Renal pelvis (tissue), 12 donors: ENCODE measurements at places on chromosomes 7 and 10. TPM values are rescaled to one million over a fixed set of nuclear protein-coding genes. Genes with fewer than 3 reads are reported as not detected.
A peak's percentile ranks its signal among the peaks of the same experiment; 100 is the strongest.

DNA sequence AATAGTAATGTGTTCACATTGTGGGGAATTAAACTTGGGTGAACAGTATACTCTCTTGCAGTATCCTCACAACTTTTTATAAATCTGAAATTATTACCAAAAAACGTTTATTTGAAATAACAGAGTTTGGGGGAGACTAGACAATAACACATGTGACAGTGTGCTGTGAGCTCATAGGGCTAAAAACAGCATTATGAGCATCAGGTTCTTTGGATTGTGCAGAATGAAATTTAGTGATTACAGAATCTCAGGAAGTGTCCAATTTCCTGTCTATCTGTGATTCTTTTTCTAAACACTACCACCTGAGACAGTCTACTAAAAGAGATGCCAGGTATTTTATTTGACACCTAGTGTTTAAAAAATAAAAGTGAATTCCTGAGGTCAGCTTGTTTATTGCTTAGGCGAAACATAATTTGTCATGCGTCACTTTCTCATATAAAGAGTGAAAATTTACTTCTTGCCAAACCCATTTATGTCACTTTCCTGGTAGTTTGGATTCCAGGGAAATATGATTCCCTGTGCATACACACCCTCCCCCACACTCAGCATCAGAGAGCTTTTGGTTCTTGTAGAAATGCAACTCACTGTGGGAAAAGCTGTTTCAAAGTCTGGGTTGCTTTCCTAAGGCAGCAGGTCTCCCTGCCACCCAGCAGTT, 71.2 kb downstream of the AOAH start:
- DNase-seq, result no peak

DNA sequence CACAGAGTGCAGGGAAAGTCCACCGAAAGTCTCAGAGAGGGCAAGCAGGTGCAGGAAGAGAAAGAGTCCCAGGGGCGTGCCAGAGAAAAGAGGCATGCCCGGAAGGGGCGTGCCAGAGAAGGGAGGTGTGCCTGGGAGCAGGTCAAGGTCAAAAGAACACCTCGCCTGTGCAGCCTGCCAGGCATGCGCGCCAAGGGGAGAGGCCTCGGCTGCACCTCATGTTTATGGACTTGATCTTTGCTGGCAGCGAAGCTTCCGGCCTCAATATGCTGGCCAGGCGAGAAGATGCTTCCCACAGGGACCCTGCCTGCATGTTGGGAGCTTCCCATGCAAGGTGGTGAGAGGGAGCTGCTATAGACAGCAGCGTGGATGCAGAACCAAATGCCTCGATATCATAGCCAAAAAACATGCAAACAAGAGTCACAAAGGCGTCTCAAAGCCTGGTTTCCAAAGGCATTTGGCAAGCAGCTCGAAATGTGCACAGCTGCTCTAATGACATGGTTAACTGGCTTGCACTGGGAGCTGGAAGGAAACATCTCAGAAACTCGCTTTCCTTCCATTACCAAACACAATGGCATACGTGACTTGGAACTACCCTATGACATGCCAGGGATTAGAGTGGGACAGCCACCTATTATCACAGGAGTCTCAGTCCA, 192.5 kb upstream of the PPP2R2D start:
- no peak for DNase-seq

DNA sequence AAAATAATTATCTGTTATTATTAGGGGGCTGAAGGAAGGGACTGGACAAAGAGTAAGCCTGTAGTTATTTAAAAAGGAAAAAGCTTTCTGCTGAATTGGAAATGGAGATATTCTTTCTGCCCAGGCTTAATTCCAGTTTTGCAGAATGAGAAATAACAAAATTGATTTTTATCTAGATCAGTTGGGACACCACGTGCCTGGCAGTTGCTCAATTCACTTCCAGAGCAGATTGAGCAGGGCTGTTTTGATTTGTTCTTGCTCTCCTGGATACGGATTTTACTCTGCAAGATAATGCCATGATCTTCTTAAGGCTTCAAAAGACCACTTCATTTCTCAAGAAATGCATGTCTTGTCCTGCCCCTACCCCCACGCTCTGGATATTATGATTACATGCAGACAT, 524.3 kb downstream of the TCERG1L start:
- no peak for DNase-seq

The TMEM196 gene
- polyA plus RNA-seq, result not detected

- DNase-seq, result no peak
Observed at GRCh38 chr10:67775279-67775678, 62.7 kb downstream of the DNAJC12 start.

- no peak for DNase-seq
Observed at GRCh38 chr10:75887992-75888680, 456.7 kb downstream of the LRMDA start.

The TMEM176A gene
- 96.2 TPM for polyA plus RNA-seq

The SFTPA1 gene
- polyA plus RNA-seq, result 0.04 TPM

The ADCY1 gene
- 3.6 TPM for polyA plus RNA-seq

DNA sequence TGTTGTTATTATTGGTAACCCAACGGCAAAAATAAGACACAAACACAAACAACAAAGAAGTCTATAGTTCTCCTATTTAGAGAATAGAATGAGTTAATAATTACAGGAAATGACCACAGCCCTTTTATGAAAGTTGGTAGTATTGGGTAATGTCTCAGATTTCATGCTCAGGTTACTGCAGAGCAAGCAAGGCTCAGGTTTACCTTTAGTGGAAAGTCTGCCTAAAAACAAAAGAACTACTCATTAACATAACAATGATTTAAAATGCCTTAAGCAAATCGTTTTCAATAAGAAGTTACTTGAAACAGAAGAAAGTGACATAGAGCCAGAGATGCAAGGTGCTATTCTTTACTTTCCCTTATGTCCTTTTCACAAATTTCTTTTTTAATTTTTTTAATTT, 441.2 kb downstream of the PLXDC2 start:
- no peak for DNase-seq

The FAM131B gene
- 2.3 TPM for polyA plus RNA-seq

GRCh38 chr10:133324857-133325260, 11.8 kb downstream of the CALY start:
- no peak for DNase-seq

GRCh38 chr7:96598421-96598820, 111.2 kb downstream of the SEM1 start:
- no peak for DNase-seq

GRCh38 chr10:99235658-99236626, at the start of gene HPSE2:
Gene HPSE2 (minus strand): TSS chr10:99235852.
- no peak for DNase-seq

- peak; percentile 21 for DNase-seq
Observed at GRCh38 chr7:141785706-141786552, 4.1 kb upstream of the TAS2R5 start.

DNA sequence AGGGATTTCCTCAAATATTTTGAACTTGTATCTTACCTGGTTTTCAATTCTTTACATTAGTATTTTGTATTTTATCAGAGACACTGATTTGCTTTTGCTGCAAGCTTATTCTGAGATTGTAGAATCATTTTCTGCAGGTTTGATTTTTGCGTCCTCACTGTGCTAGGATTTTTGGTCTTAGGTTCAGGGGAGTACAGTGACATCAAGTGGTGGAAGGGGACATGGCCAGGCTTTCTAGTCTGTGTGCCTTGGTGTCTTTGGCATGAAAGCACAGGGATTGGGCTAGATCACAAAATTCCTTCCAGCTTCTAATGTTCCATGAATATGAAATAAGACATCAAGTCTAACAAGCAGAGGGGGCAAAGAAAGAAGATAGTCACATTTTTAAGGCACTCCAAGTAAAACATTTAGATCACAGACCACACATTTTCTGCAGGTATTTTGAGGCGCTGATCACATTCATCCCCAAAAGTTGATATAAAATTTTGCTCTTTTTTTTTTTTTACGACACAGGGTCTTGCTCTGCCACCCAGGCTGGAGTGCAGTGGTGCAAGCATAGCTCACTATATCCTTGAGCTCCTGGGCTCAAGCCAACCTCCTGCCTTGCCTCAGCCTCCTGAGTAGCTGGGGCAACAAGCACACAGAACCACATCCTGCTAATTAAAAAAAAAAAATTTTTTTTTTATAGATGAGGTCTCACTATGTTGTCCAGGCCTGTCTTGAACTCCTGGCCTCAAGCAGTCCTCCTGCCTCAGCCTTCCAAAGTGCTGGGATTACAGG, 124.4 kb downstream of the PON1 start:
- DNase-seq, result peak; percentile 67

The FEZF1 gene
- not detected for polyA plus RNA-seq

- DNase-seq, result no peak
Observed at GRCh38 chr7:15560968-15561367, 847 bp downstream of the AGMO start.

- DNase-seq, result no peak
Observed at GRCh38 chr7:7185371-7185989, 3.1 kb downstream of the C1GALT1 start.

- no peak for DNase-seq
Observed at GRCh38 chr7:105639667-105640493, 58.6 kb upstream of the EFCAB10 start.

GRCh38 chr10:113987805-113988204, 55.9 kb upstream of the ADRB1 start:
- DNase-seq, result no peak

DNA sequence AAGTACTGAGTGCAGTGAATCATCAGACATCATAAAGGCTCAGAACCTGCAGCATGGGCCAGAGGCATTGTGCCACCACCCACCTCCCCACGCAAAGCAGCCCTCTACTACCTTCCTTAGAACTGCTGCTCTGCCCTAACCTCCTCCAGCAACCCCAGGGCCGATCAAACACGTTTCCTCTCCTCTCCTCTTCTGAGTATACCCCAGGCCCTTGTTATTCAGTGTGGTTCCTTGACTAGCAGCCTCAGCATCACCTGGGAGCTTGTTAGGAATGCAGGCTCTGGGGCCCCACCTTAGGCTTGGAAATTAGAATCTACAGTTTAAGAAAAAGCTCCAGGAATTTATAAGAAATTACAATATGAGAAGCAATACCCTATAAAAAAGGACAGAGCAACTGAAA, 33.2 kb downstream of the DYDC1 start:
- no peak for DNase-seq

DNA sequence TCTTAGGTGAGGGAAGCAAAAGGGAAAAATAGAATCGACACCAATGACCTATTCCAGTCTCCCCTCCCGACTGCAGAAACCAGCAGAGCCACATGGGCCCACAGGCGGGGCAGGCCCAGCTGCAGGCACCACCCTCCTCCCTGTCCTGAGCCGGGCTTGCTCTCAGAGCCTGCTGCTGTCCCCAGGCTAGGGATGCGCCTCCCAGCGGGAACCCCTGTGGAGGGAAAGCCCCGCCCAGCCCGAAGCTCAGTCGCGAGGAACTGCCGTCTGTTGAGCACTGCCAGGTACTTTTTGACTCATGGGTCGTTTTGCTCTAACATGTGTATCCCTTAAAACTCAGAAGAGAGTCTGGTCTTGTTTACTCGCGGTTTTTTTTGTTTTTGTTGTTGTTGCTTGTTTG, 124.5 kb upstream of the RET start:
- DNase-seq, result peak; percentile 26

DNA sequence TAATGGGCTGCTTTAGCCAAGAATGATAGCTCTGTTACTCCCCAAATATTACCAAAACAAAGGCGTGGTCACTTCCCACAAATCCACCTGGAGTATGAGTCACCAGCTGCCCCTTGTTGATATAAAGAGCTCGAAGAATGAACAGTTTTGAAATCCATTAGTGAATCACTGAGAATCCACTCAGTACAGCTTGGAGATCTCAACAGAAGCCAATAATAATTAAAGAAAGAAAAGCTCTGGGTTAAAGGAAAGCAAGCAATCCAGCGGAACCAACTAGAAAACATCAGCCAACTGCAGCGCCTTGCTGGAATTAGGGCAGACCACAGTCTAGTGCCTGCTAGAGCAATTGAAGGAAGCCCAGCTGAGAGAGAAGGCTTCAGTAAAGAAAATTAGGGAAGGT, 576.0 kb upstream of the C7orf33 start:
- no peak for DNase-seq

- DNase-seq, result no peak
Observed at GRCh38 chr10:7794251-7795026, 6.5 kb downstream of the ATP5F1C start.

DNA sequence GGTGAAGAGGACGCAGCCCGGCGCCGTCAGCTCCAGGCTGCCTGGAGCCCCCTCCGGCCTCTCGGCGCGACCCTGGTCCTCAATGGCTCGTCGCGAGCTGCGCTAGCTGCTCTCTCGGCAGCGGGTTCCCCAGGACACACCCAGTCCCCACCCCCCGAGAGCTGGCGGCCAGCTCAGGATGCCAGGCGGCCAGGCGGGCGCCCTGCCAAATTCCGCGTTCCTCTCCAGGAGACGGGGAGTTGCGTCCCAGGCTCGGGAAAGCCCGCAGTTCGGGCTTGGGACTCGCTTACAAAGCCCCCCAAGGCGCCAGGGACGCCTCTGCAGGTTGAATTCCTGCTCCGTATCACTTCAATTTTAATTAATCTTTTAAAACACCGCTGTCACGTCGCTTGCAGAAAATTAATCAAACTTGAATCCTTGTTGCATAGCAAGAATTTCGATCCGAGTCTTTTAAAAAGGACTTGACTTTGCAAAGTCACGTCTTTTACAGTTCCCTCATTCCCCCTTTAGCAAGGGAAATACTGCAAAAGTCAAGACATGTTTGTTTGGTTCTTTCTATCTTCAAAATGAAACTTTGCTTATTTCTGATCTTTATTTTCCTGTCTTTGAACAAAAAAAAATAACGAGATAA, 28.2 kb downstream of the SKIDA1 start:
- DNase-seq, result peak; percentile 93

- DNase-seq, result no peak
Observed at GRCh38 chr10:100901051-100901450, 11.7 kb upstream of the SLF2 start.

GRCh38 chr10:118045837-118046394, 825 bp downstream of the RAB11FIP2 start:
- DNase-seq, result peak; percentile 43

The PLCE1 gene
- polyA plus RNA-seq, result 36.3 TPM

- DNase-seq, result no peak
Observed at GRCh38 chr10:24965051-24965450, 12.6 kb upstream of the PRTFDC1 start.

DNA sequence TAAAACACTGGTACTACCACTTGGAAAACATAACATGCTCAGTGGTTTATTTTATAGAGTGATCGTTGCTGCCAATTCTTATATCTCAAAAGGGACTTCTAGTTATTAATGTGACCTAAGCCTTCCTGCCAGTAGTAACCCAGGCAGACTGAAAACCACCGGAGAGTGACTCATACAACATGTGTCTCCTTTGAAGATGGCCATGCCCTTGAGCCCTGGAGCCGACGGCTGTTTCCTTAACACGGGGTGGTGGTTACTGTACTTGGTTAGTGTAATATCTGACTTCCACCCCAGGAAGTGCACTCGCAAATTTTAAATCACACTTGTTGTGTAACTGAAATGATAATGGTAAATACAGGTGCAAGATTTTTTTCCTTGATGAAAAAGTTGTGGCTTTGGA, 30.5 kb downstream of the JAKMIP3 start:
- no peak for DNase-seq

DNA sequence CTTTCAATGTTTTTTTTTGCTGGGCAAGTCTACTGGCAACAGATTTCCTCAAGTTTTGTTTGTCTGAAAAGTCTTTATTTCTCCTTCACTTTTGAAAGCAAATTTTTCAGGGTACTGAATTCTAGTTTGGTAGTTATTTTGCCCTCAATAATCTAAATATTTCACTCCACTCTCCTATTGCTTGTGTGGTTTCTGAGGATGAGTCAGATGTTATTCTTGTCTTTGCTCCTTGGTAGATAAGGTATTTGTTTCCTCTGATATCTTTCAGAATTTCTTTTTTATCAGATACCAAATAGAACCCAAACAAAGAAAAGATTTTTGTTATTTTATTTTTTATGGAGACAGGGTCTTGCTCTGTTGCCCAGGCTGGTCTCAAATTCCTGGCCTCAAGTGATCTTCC, 99.2 kb upstream of the MALRD1 start:
- no peak for DNase-seq
